ENCODE measurements at places on chromosomes 16 and 17.

DNA sequence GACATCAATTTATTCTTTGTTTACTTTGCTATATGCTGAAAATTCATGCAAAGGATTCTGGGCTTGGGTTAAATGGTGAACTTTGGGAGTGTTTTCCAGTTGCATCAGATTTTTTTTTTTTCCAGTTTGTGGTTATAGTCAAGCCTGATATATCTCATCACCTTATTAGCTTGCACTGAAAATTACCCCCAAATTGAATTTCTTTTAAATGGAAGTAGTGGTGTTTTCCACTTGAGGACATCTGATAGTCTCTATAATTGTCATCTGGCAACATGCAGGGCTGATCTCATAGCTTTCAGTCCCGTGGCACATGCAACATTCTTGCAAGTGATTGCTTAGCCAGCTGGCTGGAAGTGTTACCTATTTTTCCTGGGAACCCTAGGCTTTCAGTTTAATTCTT lies 4.7 kb upstream of the KRTAP3-1 start:
- no peak for DNase-seq

DNA sequence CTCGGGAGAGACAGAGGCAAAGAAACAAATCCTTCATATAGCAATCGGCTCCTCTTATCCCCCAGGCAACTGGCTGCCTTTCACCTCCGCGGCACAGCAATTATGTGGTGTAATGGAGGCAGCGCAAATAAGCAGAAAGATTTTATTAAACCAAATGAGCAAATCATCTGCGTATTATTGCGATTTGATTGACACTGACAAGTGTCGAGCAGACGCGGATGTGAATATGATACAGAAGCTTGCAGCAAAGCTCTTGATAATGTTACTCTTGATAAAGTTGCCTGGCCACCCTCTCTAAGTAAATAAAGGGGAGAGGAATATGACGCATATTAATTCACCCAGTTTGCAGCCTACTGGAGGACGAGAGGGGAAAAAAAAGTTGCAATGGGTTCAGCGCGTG lies 26.5 kb upstream of the AKTIP start:
- no peak for DNase-seq

- no peak for DNase-seq
These were observed 76.3 kb upstream of the WSB1 start for GRCh38 chr17:27217631-27218030.

- no peak for DNase-seq
These were observed 3.9 kb downstream of the CDH11 start for GRCh38 chr16:65117811-65118448.

DNA sequence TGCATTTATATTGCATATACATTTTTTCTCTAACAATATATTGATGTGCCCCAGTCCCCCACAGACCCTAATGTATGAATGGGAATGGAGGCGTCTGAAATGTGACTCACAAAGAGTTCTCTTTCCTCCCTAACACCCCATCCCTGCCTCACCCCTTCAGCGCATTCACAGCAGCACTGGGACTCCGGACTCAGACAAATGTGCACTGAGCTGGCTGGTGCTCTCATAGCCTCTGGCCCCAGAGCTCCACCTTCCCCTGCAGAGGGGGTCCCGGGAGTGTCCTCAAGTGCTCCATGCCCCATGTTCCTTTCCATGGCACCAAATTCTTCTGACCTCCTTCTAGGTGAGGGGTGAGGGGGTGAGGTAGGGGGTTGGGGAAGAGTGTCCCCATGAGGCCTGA lies 20.6 kb downstream of the NPTX1 start:
- no peak for DNase-seq

GRCh38 chr17:12122075-12122474 lies 101.4 kb downstream of the MAP2K4 start:
- no peak for DNase-seq

DNA sequence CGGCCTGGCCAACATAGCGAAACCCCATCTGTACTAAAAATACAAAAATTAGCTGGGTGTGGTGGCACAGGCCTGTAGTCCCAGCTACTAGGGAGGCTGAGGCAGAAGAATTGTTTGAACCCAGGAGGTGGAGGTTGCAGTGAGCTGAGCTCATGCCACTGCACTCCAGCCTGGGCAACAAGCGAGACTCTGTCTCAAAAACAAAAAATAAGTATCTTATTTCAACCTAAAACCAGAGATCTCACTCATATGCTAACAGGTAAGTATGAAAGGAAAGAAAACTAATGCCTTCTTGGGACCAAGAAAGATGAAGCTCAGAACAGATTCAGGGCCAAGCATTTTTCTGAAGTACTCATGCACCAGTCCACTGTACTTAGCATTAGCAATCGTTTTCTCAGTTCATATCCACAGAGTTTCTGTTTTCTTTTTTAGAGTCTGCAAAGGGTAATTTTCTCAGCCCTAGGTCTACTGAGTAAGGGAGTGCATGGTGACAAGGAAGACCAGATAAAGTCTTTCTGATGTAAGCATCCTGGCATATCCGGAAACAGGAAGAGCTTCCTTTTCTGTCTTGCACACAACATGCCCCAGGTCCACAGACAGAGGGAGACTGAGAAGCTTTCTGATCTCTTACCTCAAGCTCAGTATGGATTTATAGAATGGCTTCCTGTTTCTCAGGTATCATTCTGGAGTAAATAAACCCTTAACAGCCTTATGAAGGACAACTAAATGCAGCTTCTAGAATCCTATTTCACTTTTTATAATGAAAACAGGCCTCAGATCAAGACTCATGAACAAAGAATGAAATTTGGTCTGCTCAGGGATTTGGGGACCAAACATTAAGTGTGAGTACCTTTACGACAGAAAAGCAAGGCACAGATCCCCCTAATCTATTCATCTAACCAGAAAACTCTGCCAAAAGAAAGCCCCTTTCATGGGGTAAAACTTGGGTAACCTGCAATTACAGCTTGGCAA lies 38.7 kb upstream of the FOXJ1 start:
- DNase-seq = peak; percentile 21

DNA sequence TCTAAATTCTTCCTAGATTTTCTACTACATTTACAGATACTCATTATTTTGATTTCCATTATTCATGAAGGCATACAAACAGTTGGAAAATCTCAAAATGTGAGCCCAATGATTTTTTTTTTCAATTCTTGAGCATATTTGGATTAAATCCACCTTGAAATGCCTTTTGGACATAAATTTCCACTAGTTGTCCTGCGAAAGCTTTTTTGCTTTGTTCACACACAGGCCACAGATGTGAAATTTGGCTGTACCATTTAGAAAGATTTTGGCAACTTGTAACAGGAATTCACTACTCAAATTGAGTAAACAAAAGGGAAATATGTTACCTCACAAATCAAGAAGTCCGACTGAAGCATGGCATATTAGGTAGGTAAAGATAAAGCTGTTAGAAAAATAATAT lies 1631.0 kb downstream of the CDH8 start:
- no peak for DNase-seq

GRCh38 chr16:50303041-50303604 lies 36.8 kb downstream of the ADCY7 start:
- no peak for DNase-seq

DNA sequence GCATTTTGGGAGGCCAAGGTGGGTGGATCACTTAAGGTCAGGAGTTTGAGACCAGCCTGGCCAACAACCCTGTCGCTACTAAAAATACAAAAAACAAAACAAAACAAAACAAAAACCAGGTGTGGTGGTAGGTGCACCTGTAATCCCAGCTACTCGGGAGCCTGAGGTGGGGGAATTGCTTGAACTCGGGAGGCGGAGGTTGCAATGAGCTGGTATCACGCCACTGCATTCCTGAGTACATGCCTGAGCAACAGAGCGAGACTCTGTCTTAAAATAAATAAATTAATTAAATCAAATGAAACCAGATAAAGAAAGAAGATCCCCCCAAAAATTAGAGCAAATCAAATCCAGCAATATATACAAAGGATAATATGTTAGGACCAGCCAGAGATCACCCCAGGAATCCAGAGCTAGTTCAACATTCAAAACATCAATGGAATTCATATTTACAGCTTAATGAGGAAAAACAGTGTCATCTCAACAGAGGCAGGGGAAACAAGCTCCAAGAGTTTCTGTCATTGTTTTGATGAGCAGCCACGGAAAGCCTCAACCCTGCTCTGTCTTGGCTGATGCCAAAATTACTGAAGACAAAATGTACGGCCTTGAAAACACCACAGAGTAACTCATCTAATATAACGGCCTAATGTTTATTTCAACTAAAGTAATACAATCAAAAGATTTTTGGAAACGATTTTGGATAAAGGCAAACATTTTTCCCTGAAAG lies 3.7 kb downstream of the PEMT start:
- DNase-seq = no peak

DNA sequence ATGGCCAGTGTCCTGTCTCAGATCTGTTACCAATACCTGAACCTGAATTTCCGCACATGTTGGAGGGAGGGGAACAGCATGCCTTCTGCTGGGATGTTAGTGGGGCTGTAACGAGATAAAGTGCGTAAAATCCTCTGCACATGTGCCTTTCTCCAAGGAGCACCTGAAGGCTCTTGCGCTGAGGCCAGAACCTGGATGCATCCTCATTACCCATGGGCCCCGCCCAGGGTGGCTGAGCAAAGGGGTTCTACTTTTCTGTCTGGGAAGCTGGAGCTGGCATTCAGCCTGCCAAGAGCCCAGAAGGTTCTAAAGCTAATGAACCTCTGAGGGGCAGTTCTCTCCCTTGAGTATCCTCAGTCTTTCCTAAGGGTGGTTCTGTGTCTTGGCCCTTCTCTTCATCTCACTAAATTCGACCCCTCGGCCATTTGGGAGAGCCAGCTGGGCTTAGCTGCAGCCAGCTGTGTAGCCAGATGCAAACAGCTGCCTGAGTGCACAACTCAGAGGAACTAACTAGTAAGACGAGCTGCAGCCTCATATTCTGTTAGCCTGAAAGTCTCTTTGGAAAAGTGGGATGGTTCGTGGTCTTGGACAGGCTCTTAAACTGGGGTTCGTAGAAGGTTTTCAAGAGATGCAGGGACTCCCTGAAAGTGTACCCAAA lies 2.5 kb downstream of the ITGA3 start:
- DNase-seq = no peak

DNA sequence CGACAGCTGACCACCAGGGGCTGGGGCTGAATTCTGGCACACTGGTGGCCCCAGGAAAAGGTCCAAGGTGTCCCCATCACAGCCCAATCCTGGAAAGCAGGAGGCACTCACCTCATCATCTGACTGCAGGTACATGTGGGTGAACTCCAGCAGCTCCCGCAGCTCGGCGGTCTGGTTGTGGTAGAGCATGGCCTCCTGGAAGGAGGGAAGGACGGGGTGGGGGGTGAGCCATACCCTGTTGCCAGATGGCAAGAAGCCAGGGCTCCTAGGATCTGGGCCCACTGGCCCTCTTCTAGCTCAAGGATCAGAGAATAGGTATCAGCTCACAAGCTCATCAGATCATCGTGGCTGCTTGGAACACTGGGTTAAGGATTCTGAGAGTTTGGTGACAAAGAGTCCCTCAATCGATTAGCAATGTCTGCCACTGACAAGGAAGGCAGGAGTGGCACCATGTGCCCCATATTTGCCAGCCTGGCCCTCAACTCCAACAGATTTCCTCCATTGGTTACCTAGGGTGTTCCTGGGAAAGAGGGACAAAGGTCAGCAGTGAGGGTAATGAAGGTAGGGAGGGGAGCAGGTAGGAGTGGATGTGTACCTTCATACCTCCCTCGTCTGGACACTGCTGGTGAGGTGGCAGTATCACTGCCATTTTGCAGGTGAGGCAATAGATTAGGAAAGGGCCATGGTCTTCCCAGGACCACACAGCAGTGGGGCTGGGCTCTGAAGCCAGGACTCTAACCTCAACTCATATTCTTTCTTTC lies 4.9 kb downstream of the P3H4 start:
- no peak for DNase-seq

DNA sequence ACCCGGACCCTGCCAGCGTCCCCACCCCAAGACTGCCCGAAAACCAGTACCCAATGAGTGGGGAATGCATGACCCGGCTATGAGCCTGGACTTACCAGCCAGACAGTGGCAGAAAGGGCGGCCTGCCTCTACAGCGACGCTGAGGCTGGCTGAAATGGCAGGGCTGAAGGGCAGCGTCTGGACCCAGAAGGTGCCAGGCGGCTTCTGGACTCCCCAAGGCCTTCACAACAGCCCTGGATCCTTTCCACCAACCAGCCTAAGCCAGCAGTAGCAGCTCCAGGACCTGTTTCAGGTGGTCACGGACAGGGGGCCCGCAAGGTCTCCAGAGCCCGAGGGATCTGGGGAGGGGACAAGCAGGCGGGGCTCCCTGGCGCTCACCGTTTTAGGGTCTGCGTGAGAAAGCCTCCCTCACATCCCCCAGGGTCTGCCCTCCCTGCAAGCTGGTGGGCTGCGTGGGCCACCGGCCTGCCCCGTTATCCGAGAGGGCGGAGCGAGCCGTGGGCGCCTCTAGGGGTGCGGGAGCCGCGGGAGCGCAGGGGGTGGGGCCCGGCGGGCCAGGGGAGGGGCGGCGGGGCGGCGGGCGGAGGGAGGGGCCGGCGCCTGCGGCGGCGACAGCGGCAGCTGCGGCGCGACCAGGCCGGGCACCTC lies at the start of gene RIPOR1:
RIPOR1 (plus strand) TSS at position 608 of the 648 bp plus-strand sequence. CDS start 9,618 bp downstream, outside the sequence.
- DNase-seq = no peak

- no peak for DNase-seq
These were observed 11.7 kb upstream of the CPPED1 start for GRCh38 chr16:12815361-12815760.

- DNase-seq = no peak
These were observed 61.1 kb downstream of the SIAH1 start for GRCh38 chr16:48323783-48324775.

GRCh38 chr17:44760474-44761308 lies 1.9 kb downstream of the ADAM11 start:
- DNase-seq = no peak

DNA sequence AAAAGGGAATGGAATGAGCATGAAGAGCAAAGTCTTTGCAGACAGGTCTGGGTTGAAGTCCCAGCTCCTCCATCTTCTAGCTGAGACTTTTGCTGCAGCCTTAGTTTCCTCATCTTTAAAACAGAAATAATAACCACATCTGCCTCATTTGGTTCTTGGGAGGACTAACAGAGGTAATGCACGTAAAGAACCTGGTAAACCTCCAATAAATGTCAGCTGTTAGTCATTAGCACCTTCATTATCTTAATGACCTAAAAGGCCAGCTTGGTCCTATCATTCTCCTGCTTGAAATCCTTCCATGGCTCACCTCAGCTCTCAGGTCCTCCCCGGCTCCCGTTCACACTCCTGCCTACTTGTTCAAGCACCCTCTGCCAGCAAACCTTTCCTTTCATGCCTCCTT lies 51.8 kb downstream of the SKAP1 start:
- no peak for DNase-seq

GRCh38 chr17:57017625-57018024 lies 39.7 kb downstream of the SCPEP1 start:
- no peak for DNase-seq

DNA sequence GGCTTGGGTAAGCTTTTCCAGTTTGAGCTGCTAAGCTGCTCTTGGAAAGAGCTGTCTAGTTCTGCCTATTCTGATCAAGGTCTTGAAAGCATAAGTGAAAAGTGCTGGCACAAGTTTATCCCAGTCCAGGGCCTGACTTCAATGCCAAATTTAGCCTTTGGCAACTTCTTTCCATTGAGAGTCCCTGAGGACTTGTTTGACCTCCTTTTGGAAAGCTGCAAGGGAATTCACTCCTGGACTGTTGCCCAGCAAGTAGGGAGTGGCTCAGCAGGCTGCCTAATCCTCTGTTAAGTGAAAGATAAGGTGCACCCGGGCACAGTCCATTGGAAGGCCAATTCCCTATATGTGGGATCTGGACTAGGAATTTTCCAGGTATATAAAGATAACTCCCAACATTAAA lies 16.0 kb upstream of the TANC2 start:
- DNase-seq = no peak

Data from immature natural killer cell (primary cell).